HFF-Myc (cell line): ENCODE measurements at places on chromosomes 2 and 18.

- no peak for DNase-seq
These were observed 7.0 kb upstream of the SP5 start for GRCh38 chr2:170707821-170708795.

- DNase-seq = no peak
These were observed 23.4 kb upstream of the CERS6 start for GRCh38 chr2:168432565-168433186.

DNA sequence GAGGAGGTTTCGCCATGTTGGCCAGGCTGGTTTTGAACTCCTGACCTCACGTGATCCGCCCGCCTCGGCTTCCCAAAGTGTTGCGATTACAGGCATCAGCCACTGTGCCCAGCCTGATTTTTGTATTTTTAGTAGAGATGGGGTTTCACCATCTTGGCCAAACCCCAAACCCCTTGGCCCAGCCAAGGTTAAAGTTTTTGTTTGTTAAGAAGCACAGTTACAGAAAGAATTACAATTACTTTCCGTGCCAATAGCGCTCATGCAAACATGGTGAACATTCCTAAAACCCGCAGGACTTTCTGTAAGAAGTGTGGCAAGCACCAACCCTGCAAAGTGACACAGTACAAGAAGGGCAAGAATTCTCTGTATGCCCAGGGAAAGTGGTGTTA, 26.1 kb downstream of the ITSN2 start:
- no peak for DNase-seq

DNA sequence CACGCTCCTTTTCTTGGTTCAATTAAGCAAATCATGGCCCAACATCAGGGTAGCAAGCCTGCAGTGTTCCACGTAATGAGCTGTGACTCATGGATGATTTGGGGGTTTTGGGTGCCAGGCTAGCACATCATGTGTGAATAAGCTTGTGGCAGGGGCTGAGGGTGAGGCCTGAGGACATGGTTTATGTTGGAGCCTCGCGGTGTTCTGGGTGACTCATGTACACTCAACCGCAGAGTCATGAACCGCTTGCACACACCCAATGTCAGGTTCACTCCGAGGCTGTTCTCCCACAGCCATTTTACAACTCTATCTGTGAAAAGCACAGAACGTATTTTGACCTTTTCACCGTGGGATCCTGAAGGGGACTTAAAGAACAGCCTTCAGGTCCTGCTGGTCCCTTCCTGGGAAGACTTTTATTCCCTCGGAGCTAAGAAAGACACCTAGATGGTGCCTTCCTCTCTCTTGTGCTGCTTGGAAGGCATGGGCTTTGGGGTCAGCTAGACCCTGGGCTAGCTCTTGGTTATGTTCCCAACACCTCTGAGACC, 139.9 kb upstream of the ZEB2 start:
- DNase-seq = no peak

DNA sequence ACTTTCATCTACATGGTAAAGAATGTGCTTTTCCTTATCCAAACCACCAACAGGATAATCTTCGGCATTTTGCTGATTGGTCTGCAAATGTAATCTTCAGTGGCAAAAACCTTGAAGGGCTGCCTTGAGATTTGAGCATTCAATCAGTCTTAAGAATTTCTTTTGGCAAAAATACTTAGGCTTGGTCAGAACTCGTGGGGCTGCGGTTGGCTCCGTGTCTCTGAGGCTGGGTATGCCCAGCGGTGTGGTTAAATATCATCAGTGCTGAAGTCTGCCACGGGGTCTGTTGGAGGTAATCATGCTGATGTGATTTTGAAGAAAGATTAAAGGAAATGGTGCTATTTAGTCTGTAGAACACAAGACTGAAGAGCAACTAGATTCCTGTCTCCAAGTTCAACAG, 262.6 kb downstream of the EN1 start:
- DNase-seq = no peak

- no peak for DNase-seq
These were observed 28.5 kb downstream of the INPP4A start for GRCh38 chr2:98472961-98473746.

- DNase-seq = no peak
These were observed 71.8 kb upstream of the STAM2 start for GRCh38 chr2:152247337-152247695.

GRCh38 chr2:203681978-203682377, 24.5 kb upstream of the CD28 start:
- DNase-seq = no peak
